Colonic mucosa (tissue), 4 donors: ENCODE measurements at places on chromosomes 13 and 19. TPM values are rescaled to one million over a fixed set of nuclear protein-coding genes. Genes with fewer than 3 reads are reported as not detected.

- no peak overlapping the region for H3K4me3 ChIP-seq
- no peak overlapping the region for H3K27ac ChIP-seq
- no peaks in the 10 kb centered on the region for H3K27me3 ChIP-seq
Measured at GRCh38 chr13:54574791-54575190, 1546.2 kb downstream of the OLFM4 start.

DNA sequence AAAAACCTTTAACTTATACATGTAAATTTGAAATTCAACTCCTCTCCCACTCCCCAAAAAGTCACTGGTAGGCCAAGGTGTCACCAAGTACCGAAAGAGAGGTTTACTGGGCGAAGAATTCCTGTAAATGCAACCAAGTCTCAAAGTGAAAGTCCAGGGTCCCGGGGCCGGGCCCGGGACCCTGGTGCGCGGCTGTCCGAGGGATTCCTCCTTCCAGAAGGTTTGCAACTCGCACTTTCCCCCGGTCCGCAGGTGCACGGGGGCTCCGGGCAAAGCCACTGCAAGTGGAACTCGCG lies 1.1 kb downstream of the STK24 start:
- peak overlapping the region; percentile 86 for H3K4me3 ChIP-seq
- DNase-seq = no peak
- H3K27me3 ChIP-seq = no peaks in the 10 kb centered on the region
- peaks cover 19% of the 10 kb centered on the region for H3K4me1 ChIP-seq
- H3K27ac ChIP-seq = peak overlapping the region; percentile 93

GRCh38 chr13:78299832-78300623 lies 303.3 kb downstream of the POU4F1 start:
- H3K4me3 ChIP-seq = no peak overlapping the region
- H3K27me3 ChIP-seq = no peaks in the 10 kb centered on the region
- no peak overlapping the region for H3K27ac ChIP-seq

GRCh38 chr19:31538879-31539278 lies 189.6 kb upstream of the TSHZ3 start:
- no peak for DNase-seq
- H3K27ac ChIP-seq = no peak overlapping the region
- H3K27me3 ChIP-seq = no peaks in the 10 kb centered on the region
- no peak overlapping the region for H3K4me3 ChIP-seq

- no peaks in the 10 kb centered on the region for H3K4me1 ChIP-seq
- no peaks in the 10 kb centered on the region for H3K27me3 ChIP-seq
- DNase-seq = no peak
Measured at GRCh38 chr13:99847318-99847750, 124.2 kb downstream of the ZIC5 start.

DNA sequence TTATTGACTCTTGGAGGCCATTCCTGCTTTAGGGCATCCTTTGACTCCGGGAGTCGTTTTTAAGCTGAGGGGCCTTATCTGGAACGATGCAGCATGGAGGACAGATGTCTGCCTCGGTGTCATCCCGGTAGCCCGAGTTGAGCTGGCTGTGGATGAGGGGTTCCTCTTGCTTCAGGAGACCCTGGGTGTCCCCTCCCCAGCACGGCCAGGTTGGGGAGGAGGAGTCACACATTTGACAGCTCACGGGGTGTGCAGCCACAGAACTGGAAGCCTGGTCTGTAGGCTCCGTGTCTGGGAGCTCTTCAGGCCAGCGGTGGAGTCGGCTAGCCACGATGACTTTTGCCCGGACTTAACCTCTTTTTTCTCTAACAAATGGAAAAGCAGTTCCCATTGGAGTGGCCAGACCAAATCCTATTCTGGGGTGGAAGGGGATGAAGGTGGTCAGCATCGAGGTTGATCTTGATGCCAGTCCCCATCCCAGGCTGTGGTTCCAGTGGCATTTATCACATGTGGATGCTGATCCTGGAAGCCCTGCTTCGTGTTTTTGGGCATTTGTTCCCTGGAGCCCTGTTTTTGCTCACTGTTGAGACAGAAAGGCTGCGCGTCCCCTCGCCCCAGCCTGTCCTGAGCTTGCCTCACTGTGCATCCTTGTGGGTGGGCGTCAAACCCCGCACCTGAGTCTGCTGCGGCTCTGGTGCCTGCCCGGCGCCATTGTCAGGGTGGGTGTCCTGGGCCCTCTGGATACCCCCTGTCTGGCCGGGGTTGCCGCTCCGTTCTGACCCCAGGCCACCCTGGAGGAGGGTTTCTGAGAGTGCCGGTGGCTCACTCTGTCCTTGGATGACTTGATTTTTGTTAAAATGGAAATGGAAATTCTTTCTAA lies 12.0 kb downstream of the TFDP1 start:
- no peak overlapping the region for H3K4me3 ChIP-seq
- H3K36me3 ChIP-seq = no peaks in the 10 kb centered on the region
- H3K27ac ChIP-seq = no peak overlapping the region
- H3K4me1 ChIP-seq = no peaks in the 10 kb centered on the region
- no peak for DNase-seq

- H3K27me3 ChIP-seq = no peaks in the 10 kb centered on the region
- H3K4me3 ChIP-seq = peak overlapping the region; percentile 92
- H3K27ac ChIP-seq = peak overlapping the region; percentile 94
- H3K36me3 ChIP-seq = peaks cover 29% of the 10 kb centered on the region
Measured at GRCh38 chr19:12946092-12946721, 545 bp downstream of the RAD23A start.

Gene ZNF177
- 0.88 TPM for total RNA-seq

Gene GRK1
- not detected for total RNA-seq

Gene MLLT1
- total RNA-seq = 26.4 TPM
